Inflammatory macrophage treated with lipopolysaccharide for 1 hour (primary cell): ENCODE measurements at places on chromosomes 7 and 10.

GRCh38 chr7:101294832-101295121 lies 26.8 kb downstream of the IFT22 start:
- no peak for DNase-seq

GRCh38 chr7:47584536-47584895 lies 2.6 kb upstream of the TNS3 start:
- DNase-seq = no peak

DNA sequence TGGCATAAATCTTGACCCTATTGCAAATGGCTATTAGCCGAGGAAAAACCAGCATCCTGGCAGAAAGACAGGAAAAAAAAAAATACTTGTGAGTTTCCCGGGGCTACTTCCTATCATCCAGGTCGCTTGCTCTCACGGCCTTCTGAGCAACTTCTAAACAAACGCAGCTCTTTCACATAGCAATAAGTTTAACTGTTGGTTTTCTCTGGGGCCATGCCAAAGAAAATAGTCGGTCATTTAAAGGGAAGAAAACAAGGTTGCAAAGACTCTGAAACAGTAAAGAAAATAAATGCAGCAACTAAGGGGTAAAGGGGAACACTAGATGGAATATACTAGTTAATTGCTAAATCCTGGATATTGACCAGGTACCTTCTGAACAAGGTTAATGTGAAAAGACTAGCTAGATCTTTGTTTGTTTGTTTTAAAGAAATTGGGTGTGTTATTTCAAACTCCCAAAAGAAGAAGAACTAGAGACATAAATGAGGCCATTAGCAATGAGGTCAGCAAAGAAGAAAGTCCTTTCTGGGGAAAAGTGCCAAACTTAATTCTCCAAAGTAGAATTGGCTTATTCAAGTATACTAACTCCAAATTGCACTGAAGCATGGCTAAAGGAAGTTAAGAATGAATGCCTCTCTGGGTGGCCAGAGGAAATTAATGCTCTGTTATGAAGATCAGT lies 54.2 kb downstream of the SLC39A12 start:
- DNase-seq = no peak

DNA sequence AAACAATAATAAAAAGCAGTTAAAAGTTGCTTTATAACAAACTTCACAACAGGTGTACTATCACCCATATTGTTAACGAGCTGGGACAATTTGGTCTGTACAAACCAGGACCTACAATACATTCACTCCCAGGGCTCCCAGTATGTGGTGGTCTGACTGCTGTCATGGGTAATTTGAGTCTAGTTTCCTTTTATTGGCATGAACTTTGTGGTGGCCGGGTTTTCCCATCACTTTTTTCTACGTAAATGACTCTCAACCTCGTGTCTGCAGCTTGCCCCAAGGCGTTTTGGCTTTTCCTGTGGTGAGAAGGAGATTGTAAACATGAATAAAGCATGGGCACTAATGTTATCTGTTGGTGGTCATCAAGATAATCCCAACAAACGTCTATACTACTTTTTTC lies 118.7 kb upstream of the CDK6 start:
- no peak for DNase-seq
